ENCODE measurements at places on chromosomes 4 and X.

GRCh38 chr4:184893801-184894571, 68.2 kb upstream of the ACSL1 start:
- DNase-seq: no peak

DNA sequence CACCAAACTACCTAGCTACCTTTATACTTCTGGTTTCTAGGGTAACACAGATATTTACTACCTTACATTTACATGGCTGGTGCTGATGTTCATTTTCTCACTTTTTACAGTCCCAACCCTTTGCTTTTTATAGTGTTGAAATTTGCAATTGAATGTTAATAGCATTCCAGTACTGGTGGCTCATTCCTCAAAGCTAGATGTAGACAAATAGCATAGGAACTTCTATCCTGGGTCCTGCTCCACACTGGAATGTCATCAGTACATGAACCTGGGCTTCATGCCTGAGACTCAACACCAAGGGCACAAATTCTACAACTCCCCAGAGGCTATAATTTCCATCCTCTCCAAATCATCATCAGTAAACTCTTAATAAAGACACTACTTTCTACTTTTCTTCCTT, 10.3 kb upstream of the TRMT2B start:
- no peak for DNase-seq

GRCh38 chrX:91434351-91435168, at the start of gene PABPC5:
Gene PABPC5 (plus strand): TSS chrX:91434839. CDS start chrX:91435578, 739 bp downstream.
- DNase-seq: peak; percentile 71

DNA sequence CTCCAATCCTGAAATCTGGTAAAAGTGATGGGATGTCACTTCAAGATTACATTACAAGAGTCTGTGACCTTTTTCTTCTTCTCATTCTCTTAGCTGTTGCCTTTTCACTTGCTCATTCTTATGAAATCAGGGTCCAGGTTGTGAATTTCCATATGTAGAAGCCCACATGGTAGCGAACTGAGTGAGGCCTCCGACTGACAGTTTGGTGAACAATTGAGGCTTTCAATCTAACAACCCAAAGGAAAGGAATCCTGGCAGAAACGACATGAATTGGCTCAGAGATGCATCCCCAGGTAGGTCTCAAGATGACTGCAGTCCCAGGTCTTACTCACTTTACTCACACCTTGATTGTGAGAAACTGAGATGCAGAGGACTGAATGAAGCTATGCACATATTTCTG, 203.4 kb upstream of the FAT4 start:
- no peak for DNase-seq

DNA sequence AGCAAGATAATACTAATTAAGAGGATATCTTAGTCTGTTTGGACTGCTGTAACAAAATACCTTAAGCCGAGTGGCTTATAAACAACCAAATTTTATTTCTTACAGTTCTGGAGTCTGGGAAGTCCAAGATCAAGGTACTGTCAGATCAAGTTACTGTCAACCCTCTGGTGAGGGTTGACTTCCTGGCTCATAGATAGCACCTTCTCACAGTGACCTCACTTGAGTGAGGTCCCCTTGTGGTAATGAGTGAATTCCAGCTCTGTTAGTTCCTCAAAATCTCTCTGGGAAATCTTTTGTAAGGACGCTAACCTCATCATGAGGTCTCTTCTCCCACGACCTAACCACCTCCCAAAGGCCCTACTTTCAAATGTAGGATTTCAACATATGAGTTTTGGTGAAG, 36.9 kb upstream of the ADGRA3 start:
- DNase-seq: no peak

DNA sequence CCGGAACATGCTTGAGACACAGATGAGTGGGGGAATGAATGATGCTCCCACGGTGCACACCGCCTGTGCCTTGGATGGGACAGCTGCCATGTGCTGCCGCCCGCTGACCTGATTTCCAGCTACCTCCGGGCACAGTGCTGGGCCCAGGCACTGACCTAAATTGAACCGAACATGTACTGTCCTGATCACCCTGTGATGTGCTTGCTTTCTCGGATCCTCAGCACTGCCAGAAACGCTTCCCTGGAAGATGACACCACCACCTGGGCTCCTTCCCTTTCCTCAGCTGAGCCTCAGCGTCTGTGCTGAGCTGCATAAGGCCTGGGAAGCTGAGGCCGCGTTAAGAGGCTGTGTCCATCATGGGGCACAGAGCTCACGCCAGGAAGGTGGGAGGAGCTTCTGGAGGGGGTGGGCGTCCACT, 39.3 kb upstream of the MXD4 start:
- no peak for DNase-seq

DNA sequence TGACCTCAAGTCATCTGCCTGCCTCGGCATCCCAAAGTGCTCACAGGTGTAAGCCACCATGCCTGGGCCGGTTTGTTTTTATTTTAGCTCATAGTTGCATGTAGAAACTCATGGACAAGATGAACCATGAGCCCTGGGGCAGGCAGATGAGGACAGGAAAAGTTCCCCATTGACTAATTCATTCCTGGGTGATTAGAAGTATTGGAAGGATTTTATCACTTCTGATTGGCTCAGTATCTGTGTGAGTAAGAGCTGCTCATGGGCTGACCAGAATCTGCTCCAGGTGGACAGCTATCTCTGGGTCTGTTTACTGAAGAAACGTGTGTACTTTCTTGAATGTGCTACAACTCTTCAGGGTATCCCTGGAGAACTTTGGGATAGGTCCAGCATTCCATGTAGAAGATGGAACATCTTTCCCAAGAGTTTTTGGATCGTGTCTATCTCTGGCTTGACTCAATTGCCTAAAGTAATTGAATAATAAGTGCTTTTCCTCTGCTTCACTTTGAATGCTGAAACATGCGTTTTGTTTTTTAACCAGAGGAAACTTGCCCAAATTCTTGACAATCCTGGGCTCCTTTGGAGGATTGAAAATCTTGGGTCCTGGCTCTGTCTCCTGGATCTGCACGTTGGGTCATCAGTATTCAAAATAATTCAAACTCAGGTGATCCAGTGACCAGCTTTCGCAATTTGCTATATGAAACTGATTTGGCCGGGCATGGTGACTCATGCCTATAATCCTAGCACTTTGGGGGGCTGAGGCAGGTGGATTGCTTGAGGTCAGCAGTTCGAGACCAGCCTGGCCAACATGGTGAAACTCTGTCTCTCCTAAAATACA, 88.6 kb upstream of the DHRSX start:
- no peak for DNase-seq

GRCh38 chrX:125883169-125883568, 282.9 kb downstream of the DCAF12L2 start:
- DNase-seq: no peak

GRCh38 chr4:8402640-8403039, 37.9 kb downstream of the ACOX3 start:
- no peak for DNase-seq

DNA sequence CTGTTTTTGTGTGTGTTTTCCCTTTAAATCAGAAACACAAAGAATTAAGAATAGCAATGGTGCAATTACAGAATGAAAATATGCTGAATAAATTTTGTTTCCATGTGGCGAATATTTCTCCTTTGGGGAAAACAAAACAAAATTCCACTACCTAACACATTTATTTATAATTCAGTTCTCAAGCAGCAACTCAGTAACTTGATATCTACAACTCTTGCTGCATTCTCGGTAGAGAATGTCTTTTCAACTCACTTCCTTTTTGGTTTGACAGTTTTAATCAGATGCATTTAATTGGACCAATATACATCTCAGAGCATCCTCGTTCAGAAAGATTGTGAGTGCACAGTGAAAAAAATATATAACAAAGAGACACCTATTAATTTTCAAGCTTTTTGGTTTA, 30.8 kb downstream of the ZNF827 start:
- DNase-seq: no peak

- no peak for DNase-seq
Measured at GRCh38 chr4:76322236-76322635, 15.7 kb downstream of the STBD1 start.

DNA sequence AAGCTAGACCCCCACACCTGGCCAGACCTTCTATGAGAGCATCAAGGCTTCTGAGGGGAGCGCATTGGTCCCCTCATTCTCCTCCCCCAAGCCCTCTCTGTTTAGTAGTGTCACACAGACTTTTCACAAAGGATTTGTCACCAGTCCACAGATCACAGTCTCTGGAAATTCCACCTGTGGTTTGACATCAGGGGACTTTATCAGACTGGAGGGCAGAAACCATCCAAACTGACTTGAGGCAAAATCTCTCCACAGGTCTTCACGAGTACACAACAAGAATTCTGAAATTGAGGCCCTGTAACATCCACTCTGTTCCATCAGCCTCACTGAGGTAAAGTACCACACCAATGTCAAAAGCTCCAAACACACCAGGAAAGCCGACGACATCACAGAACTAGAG, 112.5 kb downstream of the SH3KBP1 start:
- no peak for DNase-seq

- DNase-seq: no peak
Measured at GRCh38 chr4:16213121-16213520, 13.2 kb downstream of the TAPT1 start.

DNA sequence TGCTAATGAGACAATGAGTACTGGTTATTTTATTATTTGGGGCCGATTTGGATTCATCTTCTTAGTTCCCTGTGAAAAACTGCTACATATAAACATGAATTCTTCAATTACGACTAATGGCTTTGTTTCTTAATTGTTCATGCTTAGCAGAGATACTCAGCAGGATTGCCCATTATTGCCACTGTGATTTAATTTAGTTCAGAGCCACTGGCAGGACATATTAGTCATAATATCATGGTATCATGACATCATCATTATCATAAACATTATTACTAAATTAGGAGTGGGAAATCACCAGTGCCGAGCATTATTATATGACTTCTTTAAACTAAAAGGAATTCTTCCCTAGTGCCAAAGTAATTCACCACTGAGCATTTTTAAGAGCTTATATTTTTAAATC, 201.4 kb downstream of the SPOCK3 start:
- DNase-seq: no peak

Measured in T1000 (cell line).